ENCODE measurements at places on chromosomes 5 and 9.

DNA sequence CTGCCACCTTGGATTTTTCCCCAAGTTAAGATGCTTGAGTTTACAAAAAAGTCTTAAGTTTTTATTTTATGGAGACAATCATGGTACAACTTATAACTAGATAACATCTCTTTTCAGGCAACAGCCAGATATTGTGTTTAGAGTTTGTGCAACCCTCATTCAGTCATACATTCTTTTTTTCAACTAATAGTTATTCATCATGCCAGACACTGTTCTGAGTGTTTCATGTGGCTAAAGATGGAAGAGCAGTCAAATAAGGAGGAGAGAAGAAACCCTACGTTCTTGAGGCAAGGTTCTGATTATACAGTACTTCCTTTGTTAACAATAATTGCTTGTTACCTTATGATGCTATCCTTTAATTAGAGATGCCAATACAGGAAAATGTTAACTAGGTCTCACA lies 42.1 kb upstream of the ZNF462 start:
- peak; percentile 16 for DNase-seq

GRCh38 chr9:72790989-72791388 lies 161.9 kb downstream of the ALDH1A1 start:
- DNase-seq = no peak

DNA sequence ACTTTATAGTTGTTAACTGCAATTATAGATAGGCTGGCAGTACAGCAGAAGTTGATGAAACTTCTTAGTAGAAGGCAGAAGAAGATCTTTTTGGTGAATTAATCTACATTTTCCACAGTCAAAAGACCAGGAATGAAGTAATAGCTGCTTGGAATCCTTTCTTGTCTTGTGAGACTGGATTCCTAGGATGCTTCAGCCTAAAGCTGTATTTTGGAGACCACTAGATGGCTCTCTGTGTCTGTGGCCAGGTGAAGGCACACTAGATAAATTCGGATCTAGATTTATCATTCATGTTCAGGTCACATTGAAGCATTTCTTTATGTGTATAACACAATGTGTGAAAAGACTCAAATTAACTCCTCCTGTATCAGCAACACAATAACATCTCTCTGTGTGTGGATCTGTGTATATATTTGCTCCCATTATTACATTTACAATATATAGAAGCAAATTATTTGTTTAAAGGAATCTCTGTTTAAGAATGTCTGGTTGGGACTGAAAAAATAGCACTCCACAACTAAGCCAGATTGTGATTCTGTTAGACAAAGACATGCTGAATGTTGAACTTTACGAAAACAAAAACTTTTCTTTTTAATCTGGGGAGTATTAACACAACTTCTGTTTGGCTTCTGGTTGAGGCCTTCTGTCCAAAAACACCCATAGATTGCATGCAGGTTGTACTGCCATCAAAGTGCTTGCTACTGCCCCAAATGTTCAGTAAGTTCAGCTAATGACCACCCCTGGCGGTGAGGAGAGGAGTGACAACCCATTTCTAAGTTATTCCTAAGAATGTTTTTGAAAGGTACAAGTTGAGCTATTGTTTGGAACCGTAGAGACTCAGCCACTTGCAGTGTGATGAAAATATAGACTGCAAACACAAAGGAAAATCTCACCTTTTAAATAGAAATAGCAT lies 10.6 kb downstream of the GRIN3A start:
- no peak for DNase-seq

GRCh38 chr9:3793971-3794383 lies 268.2 kb upstream of the RFX3 start:
- DNase-seq = no peak

DNA sequence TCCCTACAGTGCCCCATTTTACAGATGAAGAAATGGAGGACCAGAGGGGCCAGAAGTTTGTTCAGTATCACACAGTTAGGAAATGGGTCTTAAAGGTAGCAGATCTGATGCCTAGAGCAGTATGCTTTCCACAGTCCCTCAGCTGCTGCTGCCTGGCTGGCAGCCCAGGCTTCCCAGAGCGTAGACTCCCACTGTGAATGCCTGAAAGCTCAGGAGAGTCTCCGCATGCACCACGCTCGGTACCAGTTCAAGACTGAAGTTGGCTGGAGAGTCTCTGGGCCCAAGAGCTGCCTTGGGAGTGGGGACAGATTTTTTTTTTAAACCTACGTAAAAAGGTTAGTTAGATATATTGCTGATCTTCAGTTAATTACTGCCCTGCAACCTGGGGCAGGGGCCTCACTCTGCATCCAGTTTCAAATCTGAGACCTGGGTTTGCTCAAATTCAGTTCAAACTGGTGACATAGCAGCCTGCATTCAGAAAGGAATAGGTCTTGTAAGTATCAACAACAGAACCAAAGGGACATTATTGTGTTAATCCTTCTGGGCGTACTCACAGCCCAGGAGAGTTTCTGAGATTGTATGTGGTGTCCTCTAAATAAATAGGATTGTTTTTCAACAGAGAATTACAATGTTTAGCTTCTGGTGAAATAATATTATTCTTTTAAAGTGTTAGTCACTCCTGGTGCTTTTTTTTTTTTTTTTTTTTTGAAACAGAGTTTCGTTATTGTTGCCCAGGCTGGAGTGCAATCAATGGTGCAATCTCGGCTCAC lies 8.3 kb downstream of the NANS start:
- DNase-seq = no peak

- no peak for DNase-seq
Observed at GRCh38 chr9:16417749-16418148, 452.7 kb downstream of the BNC2 start.

DNA sequence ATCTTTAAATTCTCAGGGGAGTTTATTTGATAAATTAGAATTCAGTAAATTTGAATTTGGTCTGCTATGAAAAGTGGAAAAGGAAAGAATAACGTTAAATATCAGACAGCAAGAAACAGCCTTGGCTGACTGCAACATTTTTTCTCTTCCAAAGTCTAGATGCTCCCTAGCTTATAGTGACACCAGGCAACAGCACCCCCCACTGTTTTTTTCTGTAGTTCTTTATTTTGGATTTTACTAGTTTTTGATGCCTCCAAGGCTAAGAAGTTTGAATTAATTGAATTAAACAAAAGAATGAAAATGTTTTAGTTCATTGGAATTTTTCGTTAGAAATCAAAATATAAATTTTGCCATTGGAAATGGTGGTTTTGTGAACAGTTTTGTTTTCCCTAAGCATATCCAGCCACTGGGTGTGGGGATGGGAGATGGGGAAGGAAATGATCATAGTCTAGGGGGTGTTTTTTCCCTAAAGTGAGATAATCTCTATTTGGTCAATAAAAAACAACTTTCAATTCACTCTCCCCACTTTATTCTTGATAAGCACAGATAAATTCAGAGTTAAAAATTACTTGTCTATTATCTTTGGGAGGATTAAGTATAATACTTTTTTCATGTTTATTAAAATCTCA lies 199.3 kb upstream of the CD180 start:
- no peak for DNase-seq

- DNase-seq = no peak
Observed at GRCh38 chr9:94149696-94150095, 65.4 kb downstream of the PTPDC1 start.

GRCh38 chr5:52497133-52497693 lies 290.5 kb upstream of the ITGA1 start:
- DNase-seq = no peak

GRCh38 chr9:114662081-114662989 lies 4.7 kb upstream of the TEX53 start:
- DNase-seq = no peak

GRCh38 chr9:132837501-132838286 lies 40.4 kb downstream of the AK8 start:
- DNase-seq = no peak

GRCh38 chr5:122312591-122313406 lies 762 bp downstream of the SNCAIP start:
- no peak for DNase-seq

DNA sequence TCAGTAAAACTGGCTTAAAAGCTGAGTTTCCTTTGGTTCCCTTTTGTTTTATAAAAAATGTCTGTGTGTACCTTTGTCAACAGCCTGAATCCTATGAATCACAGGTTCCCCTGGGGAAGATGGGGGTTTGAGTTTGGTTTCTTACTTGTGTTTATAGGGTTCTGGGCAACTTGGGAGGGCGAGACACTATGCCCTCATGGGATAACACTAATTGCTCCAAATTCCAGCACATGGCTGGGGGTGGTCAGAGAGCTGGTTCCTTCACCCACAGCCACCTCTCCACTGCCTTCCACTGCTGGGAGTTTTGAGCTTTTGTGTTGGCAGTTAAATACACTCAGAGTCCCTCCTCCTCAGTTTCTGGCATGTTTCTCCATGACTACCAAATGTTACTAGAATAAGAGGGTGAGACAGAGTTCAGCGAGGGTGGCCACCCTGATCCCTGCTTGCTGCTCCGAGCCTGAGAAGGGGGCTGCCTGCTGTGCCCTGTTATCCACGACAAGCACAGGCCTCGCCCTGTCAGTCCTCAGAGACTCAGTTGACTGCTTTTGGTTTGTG lies 83.0 kb upstream of the EPB41L4B start:
- no peak for DNase-seq

- DNase-seq = peak; percentile 74
Observed at GRCh38 chr9:111851553-111851952, 45.1 kb upstream of the UGCG start.

DNA sequence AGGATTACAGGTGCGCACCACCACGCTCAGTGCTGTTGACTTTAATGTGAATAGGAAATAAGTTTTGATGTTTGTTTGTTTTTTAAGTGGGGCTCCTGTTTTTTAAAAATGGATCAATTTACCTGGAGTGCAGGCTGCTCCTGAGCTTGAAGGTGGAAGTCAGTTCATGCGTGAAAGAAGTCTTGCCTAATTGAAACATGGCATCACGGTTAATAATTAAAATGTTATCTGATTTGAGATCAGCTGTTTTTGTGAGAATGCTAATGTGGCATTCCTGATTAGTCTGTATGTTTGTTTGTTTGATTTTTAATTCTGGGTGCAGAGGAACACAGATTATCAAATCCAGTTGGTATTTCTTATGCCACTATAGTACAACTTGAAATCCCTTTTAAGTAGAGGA lies 6.5 kb downstream of the SFXN1 start:
- DNase-seq = no peak

DNA sequence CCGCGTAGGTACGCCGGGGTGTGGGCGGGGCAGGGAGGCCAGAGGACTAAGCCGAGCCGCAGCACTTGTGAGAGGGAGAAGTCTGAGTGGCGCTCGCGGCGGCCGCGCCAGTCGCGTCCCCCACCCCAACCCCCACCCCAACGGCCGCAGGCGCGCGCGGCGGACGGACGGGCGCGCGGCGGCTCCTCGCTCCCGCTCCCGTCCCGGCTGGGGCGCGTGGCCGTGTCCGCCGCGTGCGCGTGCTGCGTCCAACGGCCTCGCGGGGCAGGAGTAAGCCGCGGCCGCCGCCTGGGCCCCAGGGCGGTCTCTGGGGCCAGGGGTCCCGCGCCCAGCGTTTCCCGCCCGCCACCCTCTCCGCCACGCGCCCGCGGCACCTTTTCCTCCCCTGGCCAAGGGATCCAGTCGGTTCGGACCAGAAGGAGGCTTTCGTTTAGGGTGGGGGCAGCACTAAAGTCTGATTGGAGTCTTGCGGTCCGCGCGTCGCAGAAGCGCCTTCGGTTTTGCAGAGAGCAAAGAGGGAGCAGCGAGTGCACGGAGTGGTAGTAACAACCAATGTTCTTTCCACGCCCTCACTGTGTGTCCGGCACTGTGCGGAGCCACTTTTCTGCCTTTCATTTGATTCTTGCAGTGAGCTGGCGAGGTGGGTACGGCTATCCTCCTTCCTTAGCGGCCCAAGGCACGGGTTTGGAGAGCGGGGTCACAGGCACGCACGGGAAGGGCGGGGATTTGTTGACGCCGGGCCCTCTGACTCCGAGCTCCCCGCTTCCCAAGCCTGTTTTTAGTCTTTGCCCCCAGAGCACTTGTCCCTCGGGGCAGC lies 483 bp downstream of the G3BP1 start:
- DNase-seq = no peak

DNA sequence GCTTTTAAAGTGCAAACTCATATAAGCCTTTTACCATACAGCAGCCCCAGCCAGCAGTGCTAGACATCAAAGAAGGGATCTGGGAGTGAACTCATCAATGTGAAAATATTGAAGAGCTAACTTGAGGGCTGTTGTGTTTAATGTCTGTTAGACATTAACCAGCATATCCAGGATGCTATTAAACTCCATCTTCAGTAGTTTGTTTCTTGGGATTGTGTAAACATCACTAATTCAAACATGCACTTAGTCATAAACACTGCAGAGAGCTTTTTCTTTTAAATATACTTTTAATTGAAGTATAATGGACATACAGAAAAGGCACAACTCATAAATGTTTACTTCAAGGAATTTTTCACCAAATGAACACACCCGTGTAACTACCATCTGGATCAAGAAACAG lies 81.8 kb downstream of the TMEM252 start:
- DNase-seq = no peak

DNA sequence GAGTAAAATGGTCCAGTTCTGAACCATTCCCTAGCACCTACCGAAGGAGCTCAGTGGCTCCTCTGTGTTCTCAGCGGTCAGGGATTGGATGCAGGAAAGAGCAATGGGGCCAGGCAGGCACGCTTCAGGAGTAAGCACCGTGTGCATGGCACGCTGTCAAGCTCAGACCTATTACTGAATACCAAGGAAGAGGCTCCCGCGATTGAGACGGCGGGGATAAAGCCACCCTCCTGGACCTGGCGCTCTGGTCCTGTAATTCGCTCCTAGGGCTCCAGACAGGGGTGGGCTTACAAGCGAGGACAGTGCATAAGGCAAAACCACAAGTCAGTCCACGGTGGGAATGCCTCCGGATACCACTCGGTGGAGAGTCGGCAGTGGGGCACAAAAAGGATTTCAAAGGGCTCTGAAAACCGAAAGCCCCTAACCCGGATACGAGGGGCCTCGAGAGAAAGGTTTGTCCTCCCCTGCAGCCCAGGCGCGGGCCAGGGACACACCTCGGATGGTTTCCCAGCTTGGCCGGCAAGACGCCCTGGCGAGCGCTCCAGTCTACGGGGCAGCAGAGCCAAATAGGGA lies 988 bp downstream of the OXCT1 start:
- DNase-seq = no peak

DNA sequence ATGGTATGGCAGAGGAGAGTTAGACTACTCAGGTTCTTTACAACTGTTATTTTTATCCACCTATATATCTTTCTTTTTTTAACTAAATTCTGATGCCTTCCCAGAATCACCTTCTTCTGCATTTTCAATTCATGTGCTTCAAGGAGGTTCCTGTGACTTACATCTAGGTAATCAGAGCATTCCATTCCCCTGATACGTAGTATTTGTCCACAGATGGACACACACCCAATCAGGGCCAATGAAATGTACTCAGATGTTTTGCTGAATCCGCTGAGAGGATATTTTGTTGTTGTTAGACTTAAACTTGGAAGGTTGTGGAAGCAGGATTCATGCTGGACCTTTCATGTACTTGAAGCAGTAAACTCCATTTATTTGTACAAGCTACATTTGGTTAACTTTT lies 159.4 kb upstream of the FER start:
- DNase-seq = peak; percentile 11

DNA sequence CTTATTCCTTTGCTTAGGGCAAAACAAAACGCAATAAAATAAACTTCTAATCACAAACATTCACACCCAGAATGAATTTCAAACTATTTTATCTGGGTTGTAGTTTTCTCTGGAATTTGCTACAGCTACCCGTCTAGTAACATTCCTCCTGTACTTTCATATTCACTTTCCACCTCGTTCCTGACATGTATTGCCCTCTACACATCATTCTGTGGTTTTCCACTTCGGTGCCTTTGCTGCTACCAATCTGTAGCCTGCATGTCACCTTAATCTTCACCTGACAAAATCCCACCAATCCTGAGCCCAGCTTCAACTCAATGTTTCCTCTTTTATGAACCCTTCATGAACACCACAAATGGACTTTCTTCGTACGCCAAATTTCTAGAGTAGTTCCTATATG lies 694.1 kb upstream of the C9orf72 start:
- no peak for DNase-seq

Data from NCI-H226 (cell line).